ENCODE measurements at places on chromosomes 1 and 21.

DNA sequence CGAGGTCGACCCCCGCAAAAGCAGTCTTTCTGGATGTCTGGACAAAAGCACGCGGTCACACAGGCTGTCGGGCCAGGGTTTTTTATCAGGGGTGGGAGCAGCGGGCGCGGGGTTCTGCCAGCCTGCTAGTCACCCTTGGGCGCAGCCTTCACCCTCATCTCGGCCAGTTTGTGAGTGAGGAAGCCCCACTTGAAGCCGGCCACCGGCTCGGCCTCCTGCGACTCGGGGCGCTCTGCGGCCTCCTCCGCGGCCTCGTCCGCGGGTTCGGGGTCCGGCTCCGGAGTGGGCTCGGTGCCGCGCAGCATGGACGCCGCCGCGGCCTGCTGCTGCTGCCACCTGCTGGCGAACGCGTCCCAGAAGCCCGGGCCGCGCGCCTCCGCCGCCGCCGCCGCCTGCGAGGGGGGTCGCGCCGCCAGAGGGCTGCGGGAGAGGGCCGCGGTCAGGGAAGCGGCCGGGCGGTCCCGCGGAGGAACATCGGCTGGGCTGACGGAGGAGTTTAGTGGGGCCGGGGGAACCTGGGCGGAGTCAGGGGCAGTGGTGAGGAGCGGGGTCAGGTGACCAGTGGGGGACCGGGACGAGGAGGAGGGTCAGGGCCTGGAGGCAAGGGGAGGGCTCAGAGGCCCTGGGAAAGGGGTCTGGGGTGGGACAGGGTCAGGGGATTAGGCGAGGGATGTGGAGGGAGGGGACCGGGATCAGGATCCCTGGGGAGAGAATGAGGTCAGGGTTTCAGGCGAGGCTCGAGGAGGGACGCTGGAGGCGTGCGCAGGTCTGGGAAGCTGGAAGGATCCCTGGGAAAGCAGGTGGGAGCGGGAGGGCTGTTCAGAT is 4.5 kb downstream of the C1orf232 start:
- no peak for DNase-seq

DNA sequence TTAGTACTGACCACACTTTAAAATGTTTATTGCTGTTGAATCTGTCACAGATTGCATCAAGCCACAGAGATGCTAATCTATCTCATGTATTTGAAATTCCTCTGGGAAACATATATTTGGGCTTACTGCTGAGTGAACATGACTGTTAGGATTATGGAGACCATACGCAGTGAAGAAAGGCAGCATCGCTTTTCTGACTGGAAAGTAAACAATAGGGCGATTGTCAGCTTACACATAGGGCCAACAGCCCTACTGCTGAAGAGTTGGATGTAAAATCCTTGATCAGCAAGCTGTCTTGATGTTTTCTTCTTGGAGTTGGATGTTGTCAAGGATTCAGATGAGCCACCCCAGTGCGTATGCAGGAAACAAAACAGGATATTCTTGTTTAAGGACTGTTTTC is 368.7 kb upstream of the ADGRL2 start:
- no peak for DNase-seq

DNA sequence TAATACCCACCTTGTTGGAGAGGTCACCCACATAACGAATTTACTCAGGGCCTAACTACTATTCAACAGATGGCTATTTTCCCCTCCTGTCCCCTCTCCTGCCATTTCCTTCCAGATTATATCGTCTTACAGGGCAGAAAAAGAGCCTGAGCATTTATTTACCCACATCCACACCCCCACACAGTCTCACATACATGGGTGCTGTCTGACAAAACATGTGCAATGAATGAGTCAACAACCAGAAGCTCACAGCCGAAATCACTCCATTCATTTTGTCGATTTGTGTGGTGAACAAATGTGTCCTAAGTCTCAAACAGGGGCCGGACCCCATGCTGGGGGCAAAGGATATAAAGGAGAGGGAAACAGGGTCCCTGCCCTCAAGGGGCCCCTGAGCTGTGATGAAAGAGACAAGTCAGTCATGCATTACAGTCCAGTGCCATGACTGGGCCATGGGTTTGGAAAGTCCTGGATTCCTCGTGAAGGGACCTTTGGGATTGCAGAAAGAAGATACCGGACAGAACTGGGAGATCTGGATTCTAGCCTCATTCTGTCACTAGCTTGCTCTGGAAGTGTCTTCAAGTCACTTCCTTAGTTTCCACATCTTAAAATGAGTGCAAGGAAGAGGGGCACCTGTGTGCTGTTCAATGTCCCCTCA is 16.4 kb upstream of the ZNF683 start:
- DNase-seq = no peak

DNA sequence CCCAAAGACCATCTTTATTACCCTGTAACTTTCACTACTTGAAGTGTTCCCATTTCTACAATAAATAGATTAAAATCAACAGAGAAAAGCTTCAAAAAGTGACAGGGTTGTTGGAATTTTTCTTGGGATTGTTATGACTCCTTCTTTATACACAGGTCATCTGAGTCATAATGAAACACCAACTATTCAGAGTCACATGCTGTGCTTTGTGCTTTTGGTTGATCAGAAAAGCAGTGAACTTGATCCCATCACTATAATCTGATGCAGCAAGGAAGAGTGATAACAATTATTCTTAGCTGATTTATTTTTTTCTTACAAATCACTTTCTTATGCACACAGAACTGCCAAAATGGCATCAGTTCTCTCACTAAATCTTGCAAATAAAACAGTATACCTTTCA is 422.9 kb downstream of the PTBP2 start:
- DNase-seq = no peak

DNA sequence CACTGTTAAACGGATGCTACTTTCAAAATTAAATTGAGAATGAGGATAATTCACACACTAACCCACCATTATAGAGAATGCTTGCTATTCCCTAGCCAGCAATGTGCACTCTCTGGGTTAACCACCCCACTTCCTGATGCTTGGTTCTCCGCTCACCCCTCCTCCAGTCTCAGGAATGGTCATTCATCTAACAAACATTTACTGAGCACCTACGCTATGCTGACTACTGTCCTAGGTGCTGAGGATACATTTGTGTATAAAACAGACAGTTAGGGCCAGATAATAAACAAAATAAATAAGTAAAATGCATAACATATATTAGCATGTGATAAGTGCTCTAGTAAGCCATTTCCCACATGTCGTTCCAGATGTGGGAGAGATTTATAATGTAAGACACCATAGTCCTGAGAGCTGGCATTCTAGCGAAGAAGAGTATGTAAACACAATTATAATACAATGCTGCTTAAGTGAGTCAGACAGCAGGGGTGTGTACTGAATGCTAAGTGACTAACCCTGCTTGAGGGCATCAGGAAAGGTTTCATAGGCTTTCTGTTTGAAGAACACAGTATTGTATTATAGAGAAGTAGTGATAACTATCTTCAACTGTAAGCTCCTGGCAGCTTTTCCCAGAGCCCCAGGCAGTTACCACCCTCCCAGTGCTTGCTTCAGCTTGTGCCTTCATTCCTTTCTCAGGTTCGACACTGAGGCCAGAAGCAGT is 126.7 kb upstream of the CACHD1 start:
- no peak for DNase-seq

DNA sequence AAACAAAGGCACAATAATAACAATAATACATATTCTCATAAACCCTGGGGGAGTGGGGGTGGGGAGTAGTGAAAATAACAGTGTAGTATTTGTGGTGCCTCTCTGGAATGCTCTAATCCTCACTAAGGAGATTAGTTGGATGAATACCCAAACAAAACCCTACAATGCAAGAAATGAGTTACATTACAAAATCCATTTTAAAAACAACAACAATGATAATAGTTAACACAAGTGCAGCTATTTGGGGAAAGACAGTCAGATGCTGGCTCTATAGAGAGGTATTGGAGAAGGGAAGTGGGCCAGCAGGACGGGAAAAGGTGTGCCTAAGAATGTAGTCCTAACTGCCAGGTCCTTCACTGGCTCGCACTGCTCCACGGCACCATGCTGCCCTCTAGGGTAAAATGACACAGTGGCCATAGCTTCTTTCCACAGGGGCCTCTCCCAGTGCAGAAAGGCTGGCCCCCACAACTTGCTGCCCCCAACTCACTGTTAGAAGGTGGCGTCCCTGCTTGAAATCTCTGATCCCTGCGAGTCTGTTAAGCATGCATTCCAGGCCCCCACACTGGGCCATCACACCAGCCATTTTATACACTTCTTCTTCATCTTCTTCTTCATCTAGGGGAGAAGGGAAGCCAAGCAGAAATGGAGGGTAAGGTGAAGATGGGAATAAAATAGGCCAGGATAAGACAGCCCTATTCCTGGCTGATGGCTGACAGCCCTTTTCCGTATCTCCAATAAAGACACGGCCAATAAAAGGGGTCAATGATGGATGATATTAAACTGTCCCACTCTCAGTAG is 113.8 kb downstream of the UBR4 start:
- no peak for DNase-seq

DNA sequence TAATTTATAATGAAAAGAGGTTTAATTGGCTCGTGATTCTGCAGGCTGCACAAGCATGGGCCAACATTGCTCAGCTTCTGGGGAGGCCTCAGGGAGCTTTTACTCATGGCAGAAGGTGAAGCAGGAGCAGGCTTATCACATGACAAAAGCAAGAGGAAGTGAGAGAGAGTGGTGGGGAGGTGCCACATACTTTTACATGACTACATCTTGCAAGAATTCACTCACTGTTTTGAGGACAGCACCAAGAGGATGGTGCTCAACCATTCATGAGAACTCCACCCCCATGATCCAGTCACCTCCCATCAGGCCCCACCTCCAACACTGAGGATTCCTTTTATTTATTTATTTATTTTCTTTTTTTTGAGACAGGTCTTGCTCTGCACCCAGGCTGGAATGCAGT is 5.5 kb upstream of the PLEKHM2 start:
- DNase-seq = no peak

All from stimulated activated CD8-positive, alpha-beta memory T cell treated with anti-CD3 and anti-CD28 coated beads, Interleukin-4, amount 100 ng/mL, for 1 hour (primary cell).